ENCODE measurements at places on chromosomes 12 and 14. TPM values are rescaled to one million over a fixed set of nuclear protein-coding genes. Genes with fewer than 3 reads are reported as not detected.

DNA sequence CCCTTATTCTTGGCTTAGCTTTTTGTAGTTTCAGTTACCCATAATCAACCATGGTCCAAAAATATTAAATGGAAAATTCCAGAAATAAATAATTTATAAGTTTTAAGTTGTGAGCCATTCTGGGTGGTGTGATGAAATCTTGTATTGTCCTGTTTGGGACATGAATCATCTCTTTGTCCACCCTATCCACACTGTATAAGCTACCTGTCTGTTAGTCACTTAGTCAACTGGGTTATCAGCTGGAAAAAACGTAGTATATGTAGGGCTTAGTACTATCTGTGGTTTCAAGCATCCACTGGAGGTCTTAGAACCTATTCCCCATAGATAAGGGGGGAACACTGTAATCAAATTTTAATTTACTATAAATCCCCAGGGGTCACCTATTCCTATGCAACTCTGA lies 52.7 kb downstream of the NKX2-1 start:
- DNase-seq = no peak

The CCDC38 gene
- not detected for total RNA-seq

DNA sequence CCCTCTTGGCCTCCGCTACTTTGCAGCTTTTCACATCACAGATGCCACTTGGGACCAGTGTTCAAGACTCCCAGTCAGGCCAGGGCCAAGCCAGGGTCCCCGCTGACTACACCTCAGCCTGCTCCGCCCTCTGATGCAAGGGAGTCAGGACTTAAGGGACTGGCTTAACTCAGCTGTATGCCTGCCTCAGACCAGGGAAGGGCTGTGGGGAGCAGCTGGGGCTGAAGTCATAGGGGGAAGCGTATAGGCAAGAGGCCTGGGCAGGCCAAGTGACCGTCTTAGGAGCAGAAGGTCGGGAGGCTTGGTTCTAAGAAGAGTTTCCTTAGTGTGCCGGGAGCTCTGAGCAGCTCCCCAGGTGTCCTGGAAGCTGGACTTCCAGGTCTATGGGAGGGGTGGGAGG lies 21.9 kb downstream of the KDM2B start:
- DNase-seq = no peak

GRCh38 chr14:36942522-36943245 lies 229.7 kb downstream of the SLC25A21 start:
- no peak for DNase-seq

The CIT gene
- 50.9 TPM for total RNA-seq
